ENCODE measurements at places on chromosomes 16 and 17. TPM values are rescaled to one million over a fixed set of nuclear protein-coding genes. Genes with fewer than 3 reads are reported as not detected.
A peak's percentile ranks its signal among the peaks of the same experiment; 100 is the strongest.

Gene NFE2L1
- 248 TPM for polyA plus RNA-seq

Gene SLFN13
- 27.5 TPM for polyA plus RNA-seq

Gene ARL6IP1
- polyA plus RNA-seq: 315 TPM

Gene ACD
- 23.8 TPM for polyA plus RNA-seq

Gene KIF2B
- not detected for polyA plus RNA-seq

Gene SHISA6
- polyA plus RNA-seq: 2.5 TPM

Gene TPSG1
- 1.3 TPM for polyA plus RNA-seq

GRCh38 chr16:27106305-27106704 is 39.6 kb downstream of the C16orf82 start:
- DNase-seq: no peak

GRCh38 chr16:64455275-64455674 is 666.6 kb downstream of the CDH11 start:
- DNase-seq: no peak

GRCh38 chr17:48577330-48577945 is 712 bp downstream of the HOXB4 start:
- peak; percentile 92 for DNase-seq

- no peak for DNase-seq
Measured at GRCh38 chr16:21256636-21257035, 21.5 kb downstream of the CRYM start.

DNA sequence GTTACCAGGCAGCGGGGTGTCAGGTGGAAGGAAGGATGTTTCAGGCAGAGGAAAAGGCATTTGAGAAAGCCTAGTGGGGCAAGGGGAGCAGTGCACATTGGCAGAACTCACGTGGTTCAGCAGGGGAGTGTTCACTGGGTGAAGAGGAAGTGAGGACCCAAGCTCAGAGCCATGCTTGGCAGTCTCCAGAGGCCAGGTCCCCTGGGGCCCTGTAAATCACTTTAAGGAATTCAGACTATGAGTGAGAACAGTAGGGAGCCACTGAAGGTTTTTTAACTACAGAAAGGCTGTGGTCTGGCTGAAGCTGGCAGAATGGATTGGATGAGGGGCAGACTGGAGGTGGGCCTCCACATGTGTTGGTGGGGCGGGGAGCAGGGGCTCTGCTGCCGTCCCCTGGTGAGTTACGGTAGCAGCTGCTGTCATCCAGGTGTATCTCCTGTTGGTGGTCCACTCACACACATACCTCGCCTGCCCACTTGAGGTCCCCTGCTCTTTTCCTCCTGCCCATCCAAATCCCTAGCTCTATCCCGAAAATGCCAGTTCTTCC is 5.1 kb downstream of the CLEC16A start:
- DNase-seq: no peak
